ENCODE measurements at places on chromosomes 11 and 22.
A peak's percentile ranks its signal among the peaks of the same experiment; 100 is the strongest.

- DNase-seq, result peak; percentile 87
These were observed 76.8 kb downstream of the C11orf58 start for GRCh38 chr11:16815047-16815767.

GRCh38 chr11:128291007-128291406 lies 296.4 kb downstream of the ETS1 start:
- DNase-seq, result no peak

DNA sequence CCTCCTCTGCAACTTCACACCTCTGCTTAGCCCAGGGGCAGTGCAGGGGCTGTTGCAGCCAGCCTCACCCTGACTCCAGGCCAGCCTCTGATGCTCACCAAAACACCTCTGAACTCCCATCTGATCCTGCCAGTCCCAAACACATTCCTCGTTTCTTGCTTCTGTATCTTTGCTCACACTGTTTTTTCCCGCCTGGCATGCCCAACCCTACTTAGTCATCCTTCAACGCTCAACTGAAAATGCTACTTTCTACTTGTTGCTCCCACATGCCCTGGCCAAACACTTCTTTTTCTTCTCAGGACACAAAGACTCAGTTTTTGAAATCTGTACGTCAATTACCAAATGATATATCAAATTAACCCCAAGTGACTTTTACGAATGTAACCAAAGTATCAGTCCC lies 140.8 kb upstream of the ZBED5 start:
- DNase-seq, result no peak

DNA sequence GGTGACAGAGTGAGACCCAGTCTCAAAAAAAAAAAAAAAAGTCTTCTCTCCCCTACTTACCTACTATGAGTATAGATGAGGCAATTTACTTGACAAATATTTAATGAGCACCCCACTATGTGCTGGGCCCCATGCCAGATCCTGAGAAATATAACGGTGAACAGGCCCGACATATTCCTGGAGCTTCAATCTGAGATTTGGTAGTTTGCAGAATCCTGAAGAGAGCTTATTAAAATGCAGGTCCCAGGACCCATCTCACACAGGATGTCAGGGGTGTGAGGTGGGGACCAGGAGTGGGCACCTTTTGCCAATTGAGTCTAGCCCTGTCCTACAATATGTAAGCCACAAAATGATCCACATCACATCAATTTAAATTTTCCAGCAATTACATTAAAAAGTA lies 44.0 kb downstream of the KCNJ4 start:
- DNase-seq, result peak; percentile 3

- no peak for DNase-seq
These were observed 118.9 kb upstream of the PARVA start for GRCh38 chr11:12258451-12258850.

- no peak for DNase-seq
These were observed 116.4 kb downstream of the APOL5 start for GRCh38 chr22:35834061-35834460.

GRCh38 chr11:73248526-73249185 lies 23.5 kb upstream of the P2RY6 start:
- DNase-seq, result no peak

DNA sequence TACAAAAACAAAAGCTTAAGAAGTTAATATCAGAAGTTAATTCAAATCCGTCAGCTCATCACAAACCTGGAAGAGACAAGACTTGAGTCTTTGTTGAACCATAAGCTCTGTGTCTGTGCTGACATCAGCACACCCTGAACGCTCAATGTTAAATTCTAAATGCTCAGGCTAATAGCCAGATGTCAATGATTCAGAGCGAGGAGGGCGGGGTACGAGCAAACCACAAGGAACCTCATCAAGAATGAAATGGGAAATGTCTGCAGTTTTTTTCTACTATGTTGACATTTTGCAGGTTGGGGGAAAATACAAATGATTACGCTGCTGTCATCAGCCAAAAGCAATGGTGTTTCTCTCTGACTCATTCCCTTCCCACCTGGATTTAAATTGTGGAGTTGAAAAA lies 1057.2 kb downstream of the NTM start:
- DNase-seq, result no peak

DNA sequence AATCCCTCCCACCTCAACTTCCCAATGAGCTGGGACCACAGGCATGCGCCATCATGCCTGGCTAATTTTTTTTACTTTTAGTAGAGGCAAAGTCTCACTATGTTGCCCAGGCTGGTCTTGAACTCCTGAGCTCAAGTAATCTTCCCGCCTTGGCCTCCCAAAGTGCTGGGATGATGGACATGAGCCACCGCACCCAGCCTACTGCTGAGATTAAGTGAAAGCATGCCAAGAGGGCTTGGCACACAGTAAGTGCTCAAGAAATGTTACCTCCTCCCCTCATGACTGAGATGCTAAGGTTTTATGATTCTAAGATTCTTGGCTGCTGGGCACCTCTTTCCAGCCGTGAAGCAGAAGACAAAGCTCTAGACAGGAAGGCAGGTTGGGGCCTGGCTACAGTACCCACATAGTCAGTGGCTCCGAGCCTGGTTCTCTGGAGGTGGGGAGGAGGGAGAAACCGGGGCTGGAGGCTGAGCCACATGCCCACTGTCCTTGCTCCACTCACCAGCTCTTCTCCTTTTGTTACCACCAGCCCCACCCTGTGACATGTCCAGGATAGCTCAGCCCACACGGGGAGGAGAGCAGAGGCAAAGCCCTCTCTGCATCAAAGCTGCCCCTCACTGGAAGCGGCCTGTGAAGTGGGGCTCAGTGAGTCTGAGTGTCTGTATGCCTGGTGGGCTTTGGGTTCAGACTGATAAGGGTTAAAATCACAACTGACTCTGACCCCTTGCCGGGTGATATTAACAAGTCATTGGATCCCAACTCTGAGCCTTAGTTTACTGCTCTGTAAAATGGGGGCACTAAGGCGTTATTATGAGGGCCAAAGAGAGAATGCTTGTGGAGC lies 12.9 kb downstream of the ARHGEF17 start:
- DNase-seq, result no peak

DNA sequence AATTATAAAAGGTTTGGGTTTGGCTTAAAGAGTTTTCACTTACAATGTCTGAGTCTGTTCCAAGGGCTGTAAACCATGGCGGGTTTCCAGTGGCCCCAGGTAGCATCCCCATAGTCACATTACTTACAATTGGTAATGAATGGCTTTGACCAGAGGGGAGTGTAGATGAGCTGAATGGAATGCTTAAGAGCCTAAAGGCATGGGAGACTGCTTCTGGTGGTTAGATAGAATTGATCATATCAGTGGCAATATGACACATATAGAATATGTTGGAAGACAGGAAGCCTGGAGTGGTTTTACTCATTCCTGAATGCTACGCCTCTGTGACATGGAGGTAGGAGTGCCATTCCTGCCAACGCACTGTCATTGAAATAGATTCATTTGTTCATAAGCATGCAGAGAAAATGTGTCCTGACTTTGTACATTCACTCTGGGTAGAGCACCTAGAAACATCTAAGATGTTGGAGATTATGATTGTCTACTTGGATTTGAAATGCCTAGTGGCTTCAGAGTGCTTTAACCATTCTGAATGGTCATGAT lies 183.3 kb downstream of the BLID start:
- DNase-seq, result no peak

GRCh38 chr22:37663521-37664140 lies 5.1 kb downstream of the PDXP start:
- DNase-seq, result no peak

GRCh38 chr11:71895961-71896360 lies 17.7 kb downstream of the DEFB131B start:
- DNase-seq, result no peak

DNA sequence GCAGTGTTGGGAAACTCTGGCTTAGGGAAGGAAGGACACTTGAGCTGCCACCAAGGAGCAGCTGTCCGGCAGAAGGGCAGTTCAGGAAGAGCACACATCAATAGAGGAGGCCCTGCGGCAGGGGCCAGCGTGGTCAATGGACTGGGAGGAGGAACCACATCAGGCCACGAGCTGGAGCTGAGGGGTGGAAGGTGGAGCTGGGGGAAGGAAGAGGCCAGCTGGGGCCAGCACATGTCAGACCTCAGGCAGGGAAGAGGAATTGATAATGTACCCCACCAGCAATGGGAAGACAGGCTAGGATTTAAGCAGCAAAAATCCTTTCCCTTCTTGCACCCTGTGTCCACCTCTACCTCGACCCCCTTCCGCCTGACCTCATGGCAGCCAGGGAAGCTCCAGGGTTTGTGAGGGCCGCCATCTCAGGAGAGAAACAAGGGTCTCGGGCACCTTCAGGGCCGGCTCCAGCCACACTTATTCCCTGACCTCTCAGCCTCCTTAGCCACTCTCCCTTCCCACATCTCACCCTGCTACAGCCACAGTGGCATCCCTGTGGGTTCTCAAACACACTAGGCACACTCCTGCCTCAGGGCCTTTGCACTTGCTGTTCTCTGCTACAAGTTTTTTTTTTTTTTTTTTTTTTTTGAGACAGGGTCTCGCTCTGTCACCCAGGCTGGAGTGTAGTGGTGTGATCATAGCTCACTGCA lies 157.8 kb upstream of the GRK3 start:
- no peak for DNase-seq

- no peak for DNase-seq
These were observed 135.4 kb downstream of the METTL15 start for GRCh38 chr11:28243581-28243980.

- no peak for DNase-seq
These were observed 29.7 kb upstream of the KRTAP5-6 start for GRCh38 chr11:1667121-1667850.

- DNase-seq, result no peak
These were observed at the start of gene KCNJ11 for GRCh38 chr11:17388609-17389210. Gene KCNJ11 (minus strand): TSS chr11:17388659. CDS start chr11:17388091, 568 bp downstream.

GRCh38 chr11:11586465-11586864 lies 35.3 kb downstream of the GALNT18 start:
- no peak for DNase-seq

- no peak for DNase-seq
These were observed 20.0 kb downstream of the TPBGL start for GRCh38 chr11:75260396-75261170.

DNA sequence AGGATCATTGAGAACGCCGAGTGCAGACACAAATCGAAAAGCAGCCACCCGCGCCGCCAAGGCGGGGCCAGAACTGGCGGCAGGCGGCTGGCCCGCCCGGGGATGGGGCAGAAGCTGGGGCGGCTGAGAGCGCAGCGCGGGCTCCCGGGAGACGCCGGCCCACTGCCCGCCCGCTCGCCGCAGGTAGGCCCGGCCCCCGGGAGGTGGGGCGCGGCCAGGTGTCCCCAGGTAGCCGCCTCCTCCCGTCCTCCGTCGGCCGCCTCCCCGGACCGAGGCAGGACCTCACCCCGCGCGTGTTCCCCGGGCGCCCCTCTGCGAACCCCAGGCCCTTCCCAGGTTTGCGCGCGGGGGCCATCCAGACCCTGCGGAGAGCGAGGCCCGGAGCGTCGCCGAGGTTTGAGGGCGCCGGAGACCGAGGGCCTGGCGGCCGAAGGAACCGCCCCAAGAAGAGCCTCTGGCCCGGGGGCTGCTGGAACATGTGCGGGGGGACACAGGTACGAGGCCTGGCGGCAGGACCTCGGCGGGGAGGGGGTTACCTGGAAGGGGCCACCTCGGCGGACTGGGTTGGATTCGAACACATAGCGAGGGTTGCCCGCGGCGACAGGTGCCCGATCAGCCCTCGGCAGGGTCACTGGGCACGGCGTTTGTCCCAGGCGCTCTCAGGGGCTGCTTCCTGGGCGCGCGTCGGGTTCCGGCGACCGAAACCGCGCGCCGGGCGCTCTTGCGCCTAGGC lies at the start of gene PRRG4:
TSS of gene PRRG4 (plus strand) at position 248 of the 733 bp plus-strand sequence. CDS start 603 bp downstream, outside the sequence.
- peak; percentile 89 for DNase-seq

DNA sequence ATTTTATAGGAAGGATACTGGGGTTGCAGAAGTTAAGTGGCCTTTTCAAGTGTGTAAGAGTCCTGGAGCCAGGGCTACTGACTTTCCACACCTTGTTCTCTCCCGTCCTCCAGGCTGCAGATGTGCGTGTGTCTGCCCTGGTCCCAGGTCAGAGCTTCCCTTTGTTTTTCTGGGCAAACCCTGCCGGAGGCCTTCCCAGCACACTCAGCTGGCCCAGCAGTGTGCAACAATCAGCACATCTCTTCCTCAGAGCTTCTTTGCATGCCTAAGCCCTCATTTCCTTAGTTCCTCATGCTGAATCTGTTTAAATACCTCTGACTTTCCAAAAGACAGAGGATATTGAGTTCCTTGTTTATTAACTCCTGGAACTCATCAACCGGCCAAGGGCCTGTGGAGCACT lies 80.6 kb downstream of the KCNJ1 start:
- DNase-seq, result no peak

DNA sequence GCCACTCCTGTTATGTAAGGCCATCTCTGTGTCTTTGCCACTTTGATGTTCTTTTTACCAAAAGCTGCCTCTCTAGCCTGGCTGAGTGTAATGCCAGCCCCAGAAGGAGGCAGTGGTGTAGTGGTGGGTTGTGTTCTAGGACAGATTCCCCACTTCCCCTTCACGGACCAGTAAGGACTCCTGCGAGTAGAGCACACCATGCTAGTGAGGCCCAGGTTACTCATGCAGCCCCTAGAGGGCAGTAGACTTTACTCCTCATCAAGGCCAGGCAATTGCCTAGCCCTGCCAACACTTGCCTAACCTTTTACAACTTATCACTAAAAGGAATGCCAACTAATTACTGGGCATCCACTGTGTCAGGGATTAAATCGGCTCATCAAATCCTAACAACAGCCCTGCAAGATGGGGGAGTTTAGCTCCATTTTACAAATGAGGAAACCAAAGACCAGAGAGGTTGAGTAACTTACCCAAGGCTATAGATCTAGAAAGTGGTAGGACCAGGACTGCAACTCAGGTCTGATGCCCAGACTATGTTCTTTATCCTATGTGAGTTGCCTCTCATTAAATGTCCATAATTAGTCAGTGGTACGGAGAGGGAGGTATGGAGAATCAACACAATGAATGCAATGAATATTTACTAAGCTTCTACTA lies 75.3 kb downstream of the APIP start:
- DNase-seq, result no peak

DNA sequence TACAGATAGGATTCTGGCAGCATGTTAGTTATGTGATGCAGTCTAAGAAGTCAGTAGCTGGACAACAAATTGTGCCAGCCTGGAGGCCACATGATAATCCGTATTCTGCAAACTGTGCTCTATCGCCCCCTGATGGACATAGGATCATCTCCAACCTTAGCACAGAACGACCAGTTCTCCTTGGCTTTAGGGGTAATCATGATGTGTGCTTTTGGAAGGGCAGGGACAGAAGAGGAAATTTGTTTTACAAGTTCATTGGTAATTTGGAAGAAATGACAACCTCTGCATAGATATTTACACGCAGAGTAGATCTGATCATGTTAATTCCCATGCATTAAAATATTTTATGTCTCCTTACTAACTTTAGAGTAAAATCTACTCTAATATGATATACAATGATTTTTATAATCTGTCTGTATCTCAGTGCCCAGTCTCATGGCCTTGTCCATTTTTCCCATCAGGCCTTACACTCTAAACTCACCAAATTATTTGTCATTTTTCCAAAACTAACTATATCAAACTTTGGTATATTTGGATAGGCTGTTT lies 12.1 kb downstream of the OR10D3 start:
- no peak for DNase-seq

DNA sequence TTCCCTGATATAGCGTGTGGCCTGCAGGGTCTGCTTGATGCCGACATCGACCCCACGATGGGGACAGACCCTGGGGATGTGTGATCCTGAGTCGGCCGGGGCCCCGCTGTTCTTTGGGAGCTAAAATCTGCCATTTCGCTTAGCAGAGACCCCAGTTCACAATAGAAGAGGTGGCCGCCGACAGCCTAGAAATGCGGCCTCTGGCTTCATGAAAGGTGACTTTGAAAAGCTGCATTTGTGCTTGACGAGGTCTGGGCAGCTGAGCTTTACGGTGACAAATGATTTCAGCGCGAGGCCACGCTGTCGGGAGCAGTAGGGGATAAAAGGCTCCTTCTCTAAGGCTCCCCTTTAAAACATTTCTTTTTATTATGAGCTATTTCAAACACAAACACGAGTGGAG lies 71.7 kb downstream of the RPS6KA4 start:
- peak; percentile 2 for DNase-seq

- DNase-seq, result no peak
These were observed 50.7 kb downstream of the TP53I11 start for GRCh38 chr11:44899959-44900358.

Measured in lower lobe of right lung (tissue), 2 donors.